ENCODE measurements at places on chromosomes 7 and 10.

- no peak for DNase-seq
These were observed 52.7 kb downstream of the RBM17 start for GRCh38 chr10:6141296-6142151.

GRCh38 chr10:101050208-101051069 lies 11.3 kb upstream of the KAZALD1 start:
- no peak for DNase-seq

DNA sequence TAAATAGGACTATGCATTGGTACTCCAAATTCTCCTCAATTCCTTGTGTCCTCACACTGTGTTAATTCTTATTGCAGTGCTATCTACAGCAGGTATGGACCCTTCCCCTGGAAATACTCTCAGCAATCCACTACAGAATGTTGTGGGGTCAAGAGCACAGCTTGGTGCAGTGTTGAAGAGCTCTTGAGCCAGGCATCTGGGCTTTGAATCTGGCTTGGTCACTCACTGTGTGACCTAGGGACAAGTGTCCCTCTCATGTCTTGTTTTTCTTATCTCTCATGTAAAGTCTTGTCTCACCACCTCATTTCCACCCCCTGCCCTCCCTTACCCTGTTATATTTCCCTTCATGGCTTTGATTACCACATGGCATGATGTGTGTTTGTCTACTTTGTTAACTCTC lies 159.4 kb downstream of the RNLS start:
- no peak for DNase-seq

- no peak for DNase-seq
These were observed 536.6 kb downstream of the HTR7 start for GRCh38 chr10:90321132-90321816.

GRCh38 chr10:97278491-97278989 lies 13.9 kb downstream of the ARHGAP19 start:
- no peak for DNase-seq

DNA sequence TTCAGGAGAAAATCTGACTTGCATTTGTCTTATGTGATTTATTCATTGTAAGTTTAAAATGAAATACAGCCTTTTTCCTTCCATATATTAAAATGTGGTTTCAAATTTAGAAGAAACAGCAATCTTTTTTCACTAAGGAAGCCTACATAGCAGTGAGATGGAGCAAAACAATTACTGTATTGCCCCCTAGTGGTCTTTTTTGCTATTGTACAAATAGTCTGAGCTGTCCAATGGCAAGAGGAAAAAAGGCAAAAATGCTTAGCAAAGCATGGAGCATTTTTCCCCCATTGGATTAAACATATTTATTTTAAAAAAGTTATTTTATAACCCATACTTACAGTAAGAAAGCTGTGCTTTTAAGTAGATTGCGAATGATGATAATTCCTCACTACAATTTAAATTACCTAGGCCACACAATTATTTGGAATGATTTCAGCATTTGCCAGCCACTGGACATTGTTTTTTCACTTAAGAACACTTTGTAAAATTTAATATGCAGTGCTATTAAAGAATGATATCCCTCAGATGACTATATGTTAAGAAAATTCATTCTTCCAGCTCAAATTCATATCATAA lies 119.5 kb downstream of the CPED1 start:
- DNase-seq, result peak; percentile 10

DNA sequence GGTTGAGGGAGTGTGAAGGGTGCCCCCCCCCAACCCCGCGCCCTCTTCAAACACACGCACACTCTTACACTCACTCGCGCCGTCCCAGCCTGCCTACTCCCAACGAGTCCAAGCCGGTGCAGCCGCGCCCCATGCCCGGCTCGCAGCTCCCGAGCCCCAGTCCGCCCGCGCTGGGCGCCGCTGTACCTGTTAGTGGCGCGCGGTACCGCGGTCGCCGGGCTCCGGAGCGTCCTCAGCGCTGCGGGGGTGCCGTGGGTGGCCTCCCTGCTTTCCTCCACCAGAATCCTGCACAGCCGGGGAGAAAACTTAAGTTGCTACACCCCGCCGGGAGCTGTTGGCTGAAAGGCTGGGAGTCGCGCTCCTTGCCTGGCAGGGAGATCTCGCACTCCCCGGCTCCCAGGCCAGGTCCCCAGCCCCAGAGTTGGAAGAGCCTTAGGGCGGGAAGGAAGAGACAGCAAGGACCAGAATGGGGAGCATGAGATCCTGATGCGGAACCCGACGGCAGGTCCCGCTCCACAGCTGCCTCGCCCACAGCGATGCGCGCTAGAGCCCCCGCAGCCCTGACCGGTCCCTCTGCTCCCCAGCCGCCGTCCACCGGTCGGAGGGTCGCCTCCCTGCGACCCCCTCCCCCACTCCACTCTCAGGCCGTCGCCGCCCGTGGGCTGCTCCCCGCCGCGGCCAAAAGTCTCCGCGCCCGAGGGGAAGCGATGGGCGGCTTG lies 863 bp downstream of the ST8SIA6 start:
- no peak for DNase-seq

GRCh38 chr10:80924063-80924952 lies 386.6 kb downstream of the SH2D4B start:
- DNase-seq, result no peak

DNA sequence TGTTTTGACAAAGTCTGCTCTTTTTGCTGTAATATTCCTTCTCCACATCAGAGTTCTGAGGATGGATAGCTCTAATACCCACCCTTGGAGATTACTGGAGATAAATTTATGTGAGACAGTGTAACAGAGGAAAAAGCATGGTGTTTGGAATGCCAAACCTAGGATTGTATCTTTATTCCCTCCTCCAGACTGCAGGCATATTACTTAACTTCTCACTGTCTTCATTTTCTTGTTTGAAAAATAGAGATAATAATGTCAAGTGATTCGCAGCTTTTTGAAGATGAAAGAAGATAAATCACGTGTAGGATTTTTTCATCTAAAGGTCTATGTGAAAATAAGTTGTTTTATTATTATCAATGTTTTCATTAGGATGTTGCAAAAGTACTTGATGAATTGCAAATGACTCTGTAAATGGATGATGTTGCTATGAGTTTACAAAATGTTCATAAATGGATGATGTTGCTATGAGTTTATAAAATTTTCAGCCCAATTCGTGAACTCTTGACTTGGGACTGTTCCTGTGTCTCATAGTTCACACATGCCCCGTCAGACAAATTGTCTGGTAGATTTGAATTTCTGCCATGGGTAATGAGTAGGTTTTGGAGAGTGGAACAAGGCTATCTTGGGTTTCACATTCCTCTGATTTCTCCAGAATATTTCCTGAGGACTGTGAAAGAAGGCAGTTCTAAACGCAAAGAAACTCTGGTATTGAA lies 113.1 kb upstream of the IGFBP3 start:
- DNase-seq, result no peak

DNA sequence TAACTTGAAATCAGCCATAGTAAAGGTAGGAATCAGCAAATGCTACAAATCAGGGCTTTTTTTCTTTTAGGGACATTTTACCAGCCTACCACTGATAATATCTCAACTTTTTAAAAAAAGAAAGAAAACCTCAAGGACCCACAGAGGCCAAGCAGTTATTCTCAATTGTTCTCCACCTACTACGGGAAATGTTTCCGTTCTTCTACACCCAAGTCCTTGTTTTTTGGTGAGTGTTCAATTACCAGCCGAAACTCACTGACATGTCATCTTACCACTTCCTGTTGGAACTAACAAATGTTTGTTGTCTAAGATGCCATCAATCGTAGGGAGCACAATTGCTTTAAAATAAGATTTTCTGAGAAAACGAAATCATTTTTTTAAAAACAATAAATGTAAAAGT lies 50.2 kb upstream of the CDK1 start:
- DNase-seq, result no peak

DNA sequence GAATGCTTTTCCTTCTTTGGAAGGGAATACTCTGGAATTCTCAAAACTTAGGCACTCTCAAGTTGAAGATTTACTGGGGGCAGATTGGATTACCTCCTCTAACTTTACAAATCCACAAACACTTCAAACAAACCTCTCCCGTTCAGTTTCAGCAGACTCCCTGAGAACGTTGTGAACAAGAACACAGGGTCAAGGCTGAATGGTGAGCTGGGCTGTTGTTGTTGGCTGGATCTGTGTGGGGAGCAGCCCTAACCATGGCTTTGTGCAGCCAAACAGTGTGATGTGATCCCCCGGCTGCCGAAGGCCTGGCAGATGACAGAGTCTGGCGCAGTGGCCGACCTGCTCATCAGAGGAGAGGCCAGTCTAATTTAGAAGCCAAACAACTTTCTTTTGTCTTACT lies 93.1 kb downstream of the BMPER start:
- DNase-seq, result no peak

DNA sequence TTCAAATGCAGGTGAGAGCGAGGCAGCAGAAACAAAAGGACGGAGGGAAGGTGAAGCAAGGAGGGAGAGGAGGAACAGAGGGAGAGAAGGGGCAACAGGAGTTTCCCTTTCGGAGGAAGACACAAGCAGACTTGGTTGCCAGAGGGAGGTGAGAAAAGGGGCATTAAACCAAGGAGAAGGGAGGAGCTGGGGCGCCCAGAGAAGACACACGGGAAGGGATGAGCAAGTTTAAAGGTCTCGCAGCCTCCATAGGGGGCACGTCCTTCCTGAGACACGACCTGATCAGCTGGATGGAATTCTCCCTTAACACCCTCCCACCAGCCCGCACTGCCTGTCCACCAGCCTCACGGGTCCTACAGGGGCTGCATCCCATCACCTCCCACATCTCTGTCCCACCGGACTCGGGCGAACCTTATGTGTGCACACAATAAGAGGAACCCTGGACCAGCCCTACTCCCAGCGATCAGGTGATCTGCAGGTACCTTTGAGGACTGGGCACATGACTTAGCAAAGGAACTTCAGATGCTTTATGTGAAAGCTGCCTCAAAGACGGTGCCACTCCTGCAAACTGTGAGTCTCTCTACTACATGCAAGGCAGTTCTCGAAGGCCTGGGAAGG lies 251.2 kb downstream of the TNS3 start:
- DNase-seq, result no peak

DNA sequence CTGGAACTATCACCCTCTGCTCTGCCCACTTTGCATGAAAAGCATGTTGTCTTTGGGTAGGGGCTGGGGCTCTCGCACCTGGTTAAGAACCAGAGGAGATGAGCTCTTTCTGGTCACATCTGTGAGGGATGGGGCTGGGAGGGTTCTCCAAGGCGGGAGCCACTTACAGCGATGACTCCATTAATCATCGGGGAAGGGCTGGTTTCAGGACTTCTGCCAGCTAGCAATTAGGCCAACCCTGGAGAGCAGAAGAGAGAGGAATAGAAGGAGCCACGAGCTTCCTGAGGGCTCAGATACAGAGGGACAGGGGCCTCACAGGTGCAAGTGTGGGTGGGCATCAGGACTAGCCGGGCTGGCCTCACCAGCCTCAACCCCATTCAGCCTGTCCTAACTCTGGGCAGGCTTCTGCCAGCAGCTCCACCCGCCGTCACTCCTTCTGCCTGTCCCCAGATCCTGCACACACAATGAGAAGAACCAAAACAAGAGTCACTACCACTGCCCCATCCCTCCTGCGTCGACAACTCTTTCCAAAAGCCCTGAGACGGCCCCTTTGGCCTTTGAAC lies 8.4 kb downstream of the AQP1 start:
- DNase-seq, result no peak

- DNase-seq, result no peak
These were observed 87.4 kb upstream of the RNF148 start for GRCh38 chr7:122790132-122790531.

- DNase-seq, result no peak
These were observed 17.6 kb downstream of the NT5C3A start for GRCh38 chr7:33044986-33045385.

DNA sequence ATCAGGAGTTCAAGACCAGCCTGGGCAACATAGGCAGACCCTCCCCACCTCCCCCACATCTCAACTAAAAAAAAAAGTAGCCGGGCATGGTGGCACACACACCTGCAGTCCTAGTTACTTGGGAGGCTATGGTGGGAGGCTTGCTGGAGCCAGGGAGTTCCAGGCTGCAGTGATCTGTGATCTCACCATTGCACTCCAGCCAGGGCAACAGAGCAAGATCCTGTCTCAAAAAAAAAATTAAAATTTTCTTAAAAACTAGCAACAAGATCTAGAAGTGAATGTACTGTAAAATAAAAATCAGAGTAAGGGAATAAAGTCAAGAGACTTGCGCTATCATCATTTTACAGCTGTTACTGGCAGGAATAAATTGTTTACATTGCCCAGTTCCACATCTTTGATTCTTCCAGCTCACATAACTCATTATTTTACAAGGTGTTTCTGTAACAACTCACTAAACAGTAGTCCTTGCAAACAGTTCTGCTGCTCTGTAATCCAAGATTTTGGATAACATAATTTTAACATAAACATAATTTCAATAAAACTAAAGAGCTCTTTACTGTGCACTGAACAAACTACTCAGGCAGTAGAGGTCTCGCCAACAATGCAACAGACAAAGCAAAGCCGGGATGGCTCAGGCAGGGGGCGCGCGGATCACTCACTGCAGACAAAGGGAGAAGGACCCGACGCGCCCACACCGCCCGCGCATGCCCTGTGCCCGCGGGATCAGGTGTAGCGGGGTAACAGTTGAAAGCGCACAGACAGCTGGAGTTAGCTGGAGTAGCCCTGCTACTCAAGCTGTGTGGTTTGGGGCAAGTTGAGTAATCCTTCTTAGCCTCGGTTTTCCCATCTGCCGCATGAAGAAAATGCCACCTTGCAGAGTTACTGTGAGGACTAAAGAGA lies 73.3 kb upstream of the NFE2L3 start:
- DNase-seq, result no peak

DNA sequence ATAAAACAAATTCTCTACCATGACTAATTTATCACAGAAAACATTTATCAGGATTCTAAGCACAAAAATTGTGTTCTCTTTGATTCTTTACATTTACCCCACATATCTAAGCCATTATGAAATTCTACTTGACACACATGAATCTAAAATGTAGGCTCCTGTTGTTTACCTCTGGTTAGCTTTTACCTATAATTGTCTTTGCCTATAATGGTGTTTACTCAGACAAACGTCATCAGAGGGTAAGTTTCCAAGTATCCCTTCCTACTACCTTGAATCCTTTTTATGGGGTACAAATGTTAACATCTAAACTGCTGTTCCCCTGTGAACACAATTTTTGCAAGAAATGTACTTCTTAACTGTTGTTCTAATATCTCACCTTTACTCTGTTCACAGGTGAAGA lies 63.5 kb downstream of the MINDY3 start:
- no peak for DNase-seq
